Liver (tissue), 10 donors: ENCODE measurements at places on chromosomes 7 and 10. TPM values are rescaled to one million over a fixed set of nuclear protein-coding genes. Genes with fewer than 3 reads are reported as not detected.

DNA sequence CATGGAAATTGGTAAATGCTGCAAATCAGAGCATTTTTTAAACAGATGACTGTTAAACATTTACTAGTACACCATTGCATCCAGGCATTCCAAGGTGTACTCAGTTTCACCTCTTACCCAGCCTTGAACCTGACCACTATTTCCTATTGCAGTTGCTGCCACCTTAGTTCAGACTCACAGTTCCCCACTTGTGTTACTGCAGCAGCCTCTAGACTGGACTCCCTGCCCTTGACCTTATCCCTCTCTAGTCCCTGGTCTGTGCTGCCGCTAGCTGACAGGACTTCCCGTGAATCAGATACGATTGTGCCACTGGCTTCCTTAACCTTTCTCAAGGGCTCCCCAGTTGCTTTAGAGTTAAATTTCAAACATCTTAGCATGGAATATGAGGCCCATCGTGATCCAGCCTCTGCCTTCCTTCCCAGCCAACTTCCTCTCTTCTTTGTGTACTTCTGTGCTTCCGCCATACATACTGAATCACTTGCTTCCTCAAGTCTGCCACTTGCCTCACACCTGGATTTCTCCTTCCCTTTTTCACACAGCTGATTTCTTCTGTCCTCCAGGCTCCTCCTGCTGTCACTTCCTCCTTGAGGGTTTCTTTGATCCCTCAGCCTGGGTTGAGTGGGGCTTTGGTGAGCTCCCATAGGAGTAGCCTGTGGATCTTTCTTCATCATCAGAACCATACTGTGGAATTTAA lies 118.7 kb upstream of the GJD4 start:
- DNase-seq = no peak

DNA sequence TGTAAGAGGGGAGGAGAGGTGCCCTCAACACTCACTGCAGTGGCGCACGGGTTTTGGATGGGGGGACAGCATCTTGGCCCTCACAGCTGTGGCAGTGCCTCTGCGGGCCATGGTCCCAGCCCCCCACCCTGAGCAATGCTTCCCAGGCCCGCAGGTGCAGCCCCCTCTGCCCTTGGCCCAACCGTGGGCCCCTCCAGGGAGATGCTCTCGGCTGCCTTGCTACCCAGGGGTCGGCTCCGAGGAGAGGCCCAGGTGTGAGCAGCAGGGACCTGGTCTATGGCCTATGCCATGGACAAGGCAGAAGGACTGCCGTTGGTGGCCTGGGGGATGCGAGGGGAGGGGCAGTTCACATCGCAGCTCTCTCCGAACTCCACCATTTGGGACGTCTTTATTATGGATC lies 159.2 kb downstream of the RNF216 start:
- DNase-seq = no peak

GRCh38 chr7:3859431-3859830 lies 558.4 kb downstream of the SDK1 start:
- DNase-seq = no peak

GBX1 gene
- not detected for total RNA-seq

ITPRID1 gene
- not detected for total RNA-seq

SFRP4 gene
- total RNA-seq = 0.28 TPM
